Astrocyte of the spinal cord (primary cell): ENCODE measurements at places on chromosomes 12 and 14.

- DNase-seq = no peak
These were observed 12.4 kb upstream of the A2M start for GRCh38 chr12:9127936-9128663.

DNA sequence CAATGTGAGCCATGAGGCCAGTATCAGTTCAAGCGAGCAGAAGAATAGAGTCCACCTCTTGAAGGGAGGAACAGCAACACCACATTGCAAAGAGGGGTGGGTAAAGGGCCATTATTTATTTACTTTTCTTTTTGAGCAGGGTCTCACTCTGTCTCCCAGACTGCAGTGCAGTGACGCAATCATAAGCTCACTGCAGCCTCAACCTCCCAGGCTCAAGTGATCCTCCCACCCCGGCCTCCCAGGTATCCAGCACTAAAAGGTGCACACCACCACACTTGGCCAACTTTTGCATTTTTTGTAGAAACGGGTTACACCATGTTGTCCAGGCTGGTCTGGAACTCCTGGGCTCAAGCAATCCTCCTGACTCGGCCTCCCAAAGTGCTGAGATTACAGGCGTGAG lies 42.9 kb upstream of the CIT start:
- no peak for DNase-seq

- DNase-seq = no peak
These were observed 4.1 kb upstream of the LTA4H start for GRCh38 chr12:96039516-96039915.

DNA sequence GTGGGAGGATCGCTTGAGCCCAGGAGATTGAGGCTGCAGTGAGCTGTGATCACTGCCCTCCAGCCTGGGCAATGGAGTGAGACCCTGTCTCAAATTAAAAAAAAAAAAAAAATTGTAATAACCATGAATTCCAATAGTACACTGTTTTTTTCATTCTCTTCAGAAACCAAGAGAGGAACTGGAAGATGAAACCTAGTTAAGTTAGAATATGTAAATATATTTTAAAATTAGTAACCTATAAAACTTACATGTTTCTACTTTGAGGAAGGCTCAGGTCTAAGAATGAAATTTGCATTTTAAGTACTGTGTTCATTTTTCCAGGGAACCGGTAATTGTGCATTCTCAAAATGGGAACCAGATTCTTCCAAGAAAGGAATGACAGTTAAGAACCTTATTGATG lies 18.8 kb downstream of the KNTC1 start:
- no peak for DNase-seq

GRCh38 chr12:25365340-25365730 lies 114.6 kb upstream of the KRAS start:
- DNase-seq = no peak
